ENCODE measurements at places on chromosomes 2 and 18.

GRCh38 chr18:57831597-57832377 lies 28.7 kb upstream of the ATP8B1 start:
- DNase-seq, result no peak

DNA sequence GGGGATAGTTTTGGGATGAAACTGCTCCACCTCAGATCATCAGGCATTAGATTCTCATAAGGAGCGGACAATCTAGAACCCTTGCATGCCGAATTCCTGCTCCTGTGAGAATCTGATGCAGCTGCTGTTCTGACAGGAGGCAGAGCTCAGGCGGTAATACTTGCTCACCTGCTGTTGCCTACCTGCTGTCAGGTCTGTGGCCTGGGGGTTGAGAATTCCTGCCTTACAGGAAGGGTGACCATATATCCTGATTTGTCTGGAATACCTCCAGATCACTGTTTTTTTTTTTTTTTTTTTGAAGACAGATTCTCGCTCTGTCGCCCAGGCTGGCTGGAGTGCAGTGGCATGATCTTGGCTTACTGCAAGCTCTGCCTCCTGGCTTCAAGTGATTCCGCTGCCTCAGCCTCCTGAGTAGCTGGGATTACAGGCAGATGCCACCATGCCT lies 21.7 kb downstream of the ACSL3 start:
- DNase-seq, result no peak

- no peak for DNase-seq
Observed at GRCh38 chr2:160984426-160985077, 175.7 kb upstream of the TANK start.

- peak; percentile 11 for DNase-seq
Observed at GRCh38 chr18:48539406-48540250, 797 bp downstream of the CTIF start.

DNA sequence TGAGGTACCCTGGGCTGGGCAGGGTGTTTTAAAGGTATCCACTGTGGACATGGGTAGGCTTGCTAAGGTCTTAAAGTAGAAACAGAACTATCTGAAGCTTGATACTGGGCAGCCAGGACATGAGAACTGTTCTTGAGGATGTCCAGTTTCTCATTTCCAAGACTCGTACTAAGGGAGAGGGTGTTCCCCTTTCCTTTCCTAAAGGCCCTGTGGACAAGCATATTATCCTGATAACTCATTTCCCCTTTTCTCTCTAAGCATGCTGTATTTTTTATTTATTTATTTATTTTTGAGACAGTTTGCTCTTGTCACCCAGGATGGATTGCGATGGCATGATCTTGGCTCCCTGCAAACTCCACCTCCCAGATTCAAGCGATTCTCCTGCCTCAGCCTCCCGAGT lies 273.6 kb downstream of the PRKCE start:
- DNase-seq, result no peak
